ENCODE measurements at places on chromosomes 5 and 9.
A peak's percentile ranks its signal among the peaks of the same experiment; 100 is the strongest.

- no peak for DNase-seq
Observed at GRCh38 chr5:113181853-113182490, 205.4 kb downstream of the DCP2 start.

GRCh38 chr5:150263375-150263775, 26.2 kb downstream of the CAMK2A start:
- no peak for DNase-seq

DNA sequence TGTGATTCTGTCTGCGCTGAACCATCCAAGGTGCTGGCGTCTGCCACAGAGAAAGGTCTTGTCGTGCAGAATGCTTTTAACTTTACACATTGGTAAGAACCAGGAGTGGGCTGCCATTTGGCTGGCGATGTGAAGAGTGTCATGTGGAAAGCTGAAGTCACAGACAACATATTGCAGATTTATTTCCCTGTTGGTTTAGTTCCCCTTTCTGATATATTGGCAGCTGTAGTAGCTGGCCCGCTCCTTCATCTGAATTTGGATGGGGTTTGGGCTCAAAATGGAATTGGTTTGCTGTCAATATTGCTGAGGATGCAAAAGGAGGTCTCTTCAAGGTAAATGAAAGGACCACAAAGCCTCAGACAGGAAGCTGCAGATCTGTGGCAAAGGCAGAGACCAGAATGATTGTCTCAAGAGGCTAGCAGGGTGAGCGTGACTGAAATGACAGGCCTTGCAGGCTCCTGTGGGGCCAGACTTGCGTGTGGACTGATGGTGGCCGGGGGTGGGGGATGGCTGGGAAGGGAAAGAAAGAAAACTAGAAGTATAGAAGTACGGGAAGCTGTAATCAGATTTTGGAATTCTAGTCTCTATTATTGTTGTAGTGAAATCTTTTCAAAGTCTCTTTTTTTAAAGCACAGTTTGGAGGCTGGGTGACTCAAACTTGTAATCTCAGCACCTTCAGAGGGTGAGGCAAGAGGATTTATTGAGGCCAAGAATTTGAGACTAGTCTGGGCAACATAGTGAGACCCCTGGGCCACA, 25.1 kb upstream of the CD180 start:
- DNase-seq: peak; percentile 31

- DNase-seq: no peak
Observed at GRCh38 chr5:82470185-82470994, 192.2 kb upstream of the RPS23 start.

GRCh38 chr9:37437621-37438020, 15.1 kb downstream of the GRHPR start:
- DNase-seq: no peak

GRCh38 chr5:53642061-53642460, 81.6 kb downstream of the NDUFS4 start:
- peak; percentile 47 for DNase-seq

DNA sequence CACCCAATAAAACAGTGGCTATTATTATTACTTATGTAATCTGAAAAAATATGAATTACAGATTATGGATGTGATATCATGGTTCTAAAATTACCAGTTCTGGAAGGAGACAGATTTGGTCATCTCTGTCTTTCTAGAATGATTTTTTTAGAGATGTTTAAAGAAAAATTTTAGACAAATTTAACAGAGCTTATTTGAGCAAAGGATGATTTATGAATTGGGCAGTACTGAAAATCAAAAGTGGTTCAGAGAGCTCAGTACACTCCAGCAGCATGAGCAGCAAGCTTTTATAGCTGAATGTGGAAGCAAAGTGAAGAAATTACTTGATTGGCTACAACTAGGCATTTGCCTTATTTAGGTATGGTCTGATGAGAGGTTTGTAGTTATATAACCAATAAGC, 11.0 kb downstream of the CAST start:
- no peak for DNase-seq

DNA sequence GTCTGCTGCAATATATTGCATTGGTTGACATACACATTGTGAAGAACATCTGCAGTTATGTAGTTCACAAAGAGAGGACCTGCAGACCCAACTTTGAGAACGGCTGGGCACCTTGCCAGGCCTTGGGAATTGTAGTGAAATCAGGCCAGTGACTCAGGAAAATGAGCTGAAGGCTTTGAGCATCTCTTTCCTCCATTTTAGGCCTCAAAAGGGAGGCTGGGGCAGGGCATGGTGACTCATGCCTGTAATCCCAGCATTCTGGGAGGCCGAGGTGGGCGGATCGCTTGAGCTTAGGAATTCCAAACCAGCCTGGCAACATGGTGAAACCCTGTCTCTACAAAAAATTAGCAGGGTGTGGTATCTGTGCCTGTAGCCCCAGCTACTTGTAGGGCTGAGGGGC, 1.4 kb upstream of the IPPK start:
- peak; percentile 41 for DNase-seq

GRCh38 chr9:101860920-101861319, 122.5 kb upstream of the GRIN3A start:
- DNase-seq: no peak

GRCh38 chr9:124187311-124187710, 70.4 kb upstream of the NEK6 start:
- DNase-seq: no peak

DNA sequence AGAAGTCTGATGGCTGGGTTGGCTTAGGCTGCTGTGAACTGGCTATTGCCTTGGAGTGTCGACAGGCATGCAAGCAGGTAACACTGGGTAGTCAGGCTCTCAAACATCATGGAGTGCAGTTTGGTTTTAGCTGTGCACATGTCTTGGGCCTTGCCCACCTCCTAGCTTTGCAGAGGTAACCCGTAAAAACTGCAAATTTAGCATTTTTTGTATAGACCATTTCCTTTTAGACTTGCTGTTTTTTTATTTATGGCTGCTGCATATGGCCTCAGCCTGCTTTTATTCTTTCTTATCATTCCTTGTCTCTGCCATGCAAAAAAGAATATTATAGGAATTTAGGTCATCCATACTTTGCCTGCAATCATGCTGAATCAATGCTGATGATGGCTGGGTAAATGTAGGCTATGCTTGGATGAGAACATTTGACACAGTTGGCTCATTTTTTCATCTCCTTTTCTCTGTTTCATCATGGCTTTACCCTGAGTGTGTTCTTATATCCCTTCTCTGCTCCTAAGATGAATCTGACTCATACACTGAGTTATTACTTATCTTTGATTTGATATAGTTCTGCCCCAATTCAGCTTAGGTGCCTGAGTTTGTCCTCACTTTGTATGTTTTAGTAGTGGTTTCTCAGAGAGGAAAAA, 27.2 kb downstream of the RECK start:
- no peak for DNase-seq

GRCh38 chr9:70043689-70044489, at the start of gene MAMDC2:
MAMDC2 (plus strand) TSS chr9:70043848; CDS start chr9:70044198, 350 bp downstream.
- DNase-seq: no peak

DNA sequence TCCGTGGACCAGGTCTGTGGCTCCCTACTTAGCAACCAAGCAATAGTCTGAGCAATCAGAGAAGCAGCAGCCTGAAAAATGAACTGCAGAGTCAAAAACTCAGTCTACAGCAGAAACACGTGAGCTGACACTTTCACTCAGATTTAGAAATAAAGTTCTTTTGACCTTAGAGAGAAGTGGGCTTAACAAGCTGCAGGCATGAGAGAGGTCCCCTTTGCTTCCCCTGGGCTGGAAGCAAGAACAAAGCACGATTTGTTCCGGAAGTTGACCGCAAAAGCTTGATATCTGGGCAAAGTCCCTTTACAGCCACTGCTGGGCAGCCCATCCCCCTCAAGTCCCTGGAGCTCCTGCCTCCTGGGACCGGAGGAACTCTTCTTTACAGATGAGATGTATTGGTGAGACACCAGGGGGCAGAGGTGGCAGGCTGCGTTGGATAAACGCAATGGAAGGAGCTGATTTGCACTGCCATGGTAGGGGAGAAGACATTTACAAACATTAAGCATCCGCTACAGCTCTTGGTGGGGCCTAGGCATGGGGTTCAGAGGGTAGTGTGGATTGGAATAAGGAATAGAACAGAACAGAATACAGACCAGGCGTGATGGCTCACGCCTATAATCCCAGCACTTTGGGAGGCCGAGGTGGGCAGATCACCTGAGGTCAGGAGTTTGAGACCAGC, 5.8 kb upstream of the SOWAHA start:
- DNase-seq: peak; percentile 63

GRCh38 chr5:147751156-147751830, 31.2 kb downstream of the JAKMIP2 start:
- DNase-seq: no peak

DNA sequence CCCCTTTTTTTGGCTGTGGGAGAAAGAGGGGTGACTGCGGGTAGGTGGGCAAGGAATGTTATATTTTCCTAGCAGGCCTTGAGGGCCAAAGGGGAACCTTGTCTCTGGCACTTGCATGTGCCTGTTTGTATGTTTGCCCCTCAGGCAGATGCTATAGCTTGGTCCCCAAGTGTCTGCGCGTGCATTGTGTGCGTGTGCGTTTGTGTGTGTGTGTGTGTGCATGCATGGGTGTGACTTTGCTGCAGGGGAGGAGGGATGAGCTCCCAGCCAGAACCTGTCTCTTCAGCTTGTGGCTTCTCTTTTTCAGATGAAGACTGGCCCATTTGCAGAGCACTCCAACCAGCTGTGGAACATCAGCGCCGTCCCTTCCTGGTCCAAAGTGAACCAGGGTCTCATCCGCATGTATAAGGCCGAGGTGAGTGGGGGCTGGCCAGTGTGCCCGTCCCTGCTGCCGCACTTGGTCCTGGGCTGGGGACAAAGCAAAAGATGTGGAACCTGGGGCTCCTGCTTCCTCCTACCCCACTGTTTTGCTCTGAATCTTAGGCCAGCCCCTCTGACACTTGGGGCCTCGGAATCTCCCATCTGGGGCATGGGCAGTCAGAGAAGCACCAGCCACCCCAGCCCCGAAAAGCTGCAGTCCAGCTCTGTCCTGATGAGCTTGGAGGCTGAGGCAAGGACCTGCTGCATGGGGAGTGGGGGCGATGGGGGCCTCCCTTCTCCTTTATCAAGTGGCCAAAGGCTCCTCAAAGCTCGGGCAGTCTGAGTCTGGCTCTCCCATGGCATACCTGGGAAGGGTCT, 31.1 kb downstream of the PTPA start:
- DNase-seq: no peak

DNA sequence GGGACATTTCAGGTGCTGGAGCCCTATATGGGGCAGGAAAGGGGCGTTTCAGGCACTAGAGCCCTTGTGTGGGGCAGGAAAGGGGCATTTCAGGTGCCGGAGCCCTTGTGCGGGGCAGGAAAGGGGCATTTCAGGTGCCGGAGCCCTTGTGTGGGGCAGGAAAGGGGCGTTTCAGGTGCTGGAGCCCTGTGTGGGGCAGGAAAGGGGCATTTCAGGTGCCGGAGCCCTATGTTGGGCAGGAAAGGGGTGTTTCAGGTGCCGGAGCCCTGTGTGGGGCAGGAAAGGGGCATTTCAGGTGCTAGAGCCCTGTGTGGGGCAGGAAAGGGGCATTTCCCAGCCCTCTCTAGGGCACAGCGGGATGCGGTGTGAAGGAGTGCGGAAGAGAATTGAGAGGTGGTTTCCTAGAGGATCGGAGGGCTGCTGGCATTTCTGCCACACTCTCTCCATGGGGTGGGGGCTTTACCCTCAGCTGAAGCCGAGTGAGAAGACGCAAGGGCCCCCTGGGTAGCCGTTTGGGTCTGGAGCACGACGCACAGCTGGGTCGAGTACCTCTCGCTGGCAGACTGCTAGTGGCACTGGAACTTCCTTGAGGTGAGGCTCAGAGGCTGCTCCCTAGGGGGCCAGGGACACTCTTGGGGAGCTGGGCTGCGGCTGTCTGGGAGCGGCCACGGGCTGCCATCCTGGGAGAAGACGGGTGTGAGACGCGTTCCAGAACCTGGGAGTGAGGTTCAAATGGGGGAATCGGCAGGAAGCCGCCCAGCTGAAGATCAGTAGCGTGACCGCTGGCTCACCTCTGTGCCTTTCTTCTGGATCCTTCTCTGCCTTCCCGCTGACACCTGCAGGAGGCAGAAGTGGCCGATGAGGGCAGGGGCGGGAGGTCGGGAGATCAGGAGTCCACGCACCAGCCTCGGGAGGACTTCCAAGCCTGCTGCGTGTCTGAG, 122.6 kb upstream of the IRX4 start:
- DNase-seq: no peak

DNA sequence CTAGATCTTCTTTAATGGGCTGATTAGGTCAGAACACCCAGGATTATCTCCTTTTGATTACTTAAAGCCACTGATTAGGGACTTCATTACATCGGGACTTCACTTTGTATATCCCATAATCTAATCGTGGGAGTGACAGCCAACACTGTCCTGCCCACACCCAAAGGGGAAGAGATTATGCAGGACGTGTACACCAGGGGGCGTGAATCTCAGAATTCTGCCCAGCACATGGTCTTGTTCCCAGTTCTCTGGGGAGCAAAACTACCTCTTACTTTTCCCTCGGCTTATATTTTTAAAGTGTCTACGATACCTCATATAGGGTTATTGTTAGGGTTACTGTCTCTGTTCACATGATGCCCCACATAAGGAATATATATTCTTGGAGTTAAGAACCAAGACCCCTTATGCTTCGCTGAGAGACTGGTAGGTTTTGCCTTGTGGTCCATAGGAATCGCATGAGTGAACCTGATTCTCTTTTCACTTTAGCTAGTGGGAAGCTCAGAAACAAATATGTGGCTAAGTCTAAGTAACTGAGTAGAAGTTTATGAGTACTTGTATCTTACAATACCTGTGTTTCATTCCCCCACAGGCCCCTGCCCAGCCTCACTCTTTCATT, 192.7 kb downstream of the GNA14 start:
- DNase-seq: peak; percentile 79

- DNase-seq: no peak
Observed at GRCh38 chr9:127402401-127403090, 5.6 kb downstream of the SLC2A8 start.

DNA sequence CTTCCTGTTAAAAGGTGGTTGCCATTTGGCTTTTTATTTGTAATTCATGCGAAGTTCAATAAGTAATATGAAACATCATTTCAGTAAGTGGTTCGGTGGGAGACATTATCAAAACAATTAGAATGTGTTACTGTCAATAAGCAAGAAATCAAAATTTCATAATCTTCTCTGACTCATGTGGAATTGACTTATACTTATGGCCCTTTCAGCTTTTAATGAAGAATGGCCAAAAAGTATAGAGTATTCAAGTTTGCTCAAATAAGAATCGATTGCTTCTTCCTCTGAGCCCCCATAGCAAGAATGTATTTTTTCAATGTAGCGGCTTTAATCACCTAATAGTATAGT, 174.5 kb downstream of the AOPEP start:
- DNase-seq: no peak

DNA sequence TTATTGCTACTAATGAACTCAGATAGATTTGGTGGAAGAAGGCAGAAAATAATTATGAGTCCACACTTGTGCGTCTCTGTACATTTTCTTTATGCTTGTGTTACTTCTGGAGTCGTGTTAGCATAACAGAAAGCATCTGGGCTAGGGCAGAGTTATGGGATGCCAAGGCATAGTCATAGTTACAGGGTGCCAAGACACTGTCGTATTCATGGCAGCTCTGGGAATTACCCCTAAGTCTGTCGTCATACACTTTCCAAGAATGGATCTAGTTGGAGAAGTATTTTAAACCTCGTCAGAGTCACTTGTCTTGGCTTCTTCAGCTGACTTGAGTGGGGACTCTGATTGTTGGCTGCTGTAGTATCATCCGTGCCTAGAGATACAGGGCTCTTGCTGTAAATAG, 27.7 kb downstream of the CAMK4 start:
- DNase-seq: no peak

- no peak for DNase-seq
Observed at GRCh38 chr5:83006683-83007283, 70.4 kb downstream of the TMEM167A start.
